ENCODE measurements at places on chromosomes 7 and 10. TPM values are rescaled to one million over a fixed set of nuclear protein-coding genes. Genes with fewer than 3 reads are reported as not detected.

DNA sequence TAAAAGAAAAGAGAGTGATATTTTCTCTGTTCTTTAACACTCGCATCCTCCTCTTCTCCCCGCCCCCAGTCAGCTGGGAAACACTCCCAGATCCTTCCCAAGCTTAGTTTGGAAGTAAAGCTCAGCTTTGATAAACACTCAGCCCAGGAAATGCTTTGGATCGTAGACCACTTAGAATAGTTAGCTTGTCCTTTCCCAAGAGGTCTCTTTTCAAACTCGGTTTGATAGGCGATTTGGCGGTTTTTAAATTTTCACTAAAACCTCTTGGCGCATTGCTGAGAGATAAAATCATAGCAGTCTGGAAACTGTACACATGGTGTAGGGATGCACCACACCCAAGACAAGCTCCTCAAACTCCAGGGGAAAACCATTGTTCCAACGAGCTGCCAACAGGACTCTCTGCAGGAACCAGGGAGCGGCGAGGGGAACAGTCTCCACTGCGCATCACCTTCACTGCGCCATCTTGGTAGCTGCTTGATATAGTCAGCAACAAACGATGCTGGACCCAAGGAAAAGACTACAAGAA lies 22.3 kb downstream of the SMURF1 start:
- no peak for DNase-seq

- DNase-seq = no peak
Observed at GRCh38 chr10:110804376-110804775, 67.4 kb upstream of the PDCD4 start.

DNA sequence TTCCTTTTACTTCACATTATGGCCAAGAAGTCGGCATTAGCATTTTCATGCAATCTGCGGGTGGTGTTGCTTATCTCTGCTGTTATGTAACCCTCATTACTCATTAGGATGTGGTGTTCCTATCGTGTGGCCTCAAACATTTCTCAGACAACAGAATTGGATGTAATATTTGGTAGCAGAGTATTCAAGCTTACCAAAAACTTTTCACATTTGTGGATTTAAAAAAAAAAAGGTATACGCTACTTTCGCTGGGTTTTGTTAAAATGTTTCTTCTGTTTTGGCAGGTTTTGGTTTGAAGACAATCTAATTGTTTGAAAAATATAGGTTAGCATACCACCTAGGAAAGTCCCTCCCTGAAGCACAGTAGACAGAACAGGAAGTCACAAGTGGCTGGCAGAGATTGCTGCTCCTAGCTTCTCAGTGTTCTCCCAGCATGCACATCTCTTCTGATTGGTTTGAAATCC lies 128.8 kb downstream of the GATA3 start:
- no peak for DNase-seq

GRCh38 chr10:91976317-91977051 lies 52.9 kb downstream of the BTAF1 start:
- no peak for DNase-seq

Gene GPR37
- 0.53 TPM for total RNA-seq

DNA sequence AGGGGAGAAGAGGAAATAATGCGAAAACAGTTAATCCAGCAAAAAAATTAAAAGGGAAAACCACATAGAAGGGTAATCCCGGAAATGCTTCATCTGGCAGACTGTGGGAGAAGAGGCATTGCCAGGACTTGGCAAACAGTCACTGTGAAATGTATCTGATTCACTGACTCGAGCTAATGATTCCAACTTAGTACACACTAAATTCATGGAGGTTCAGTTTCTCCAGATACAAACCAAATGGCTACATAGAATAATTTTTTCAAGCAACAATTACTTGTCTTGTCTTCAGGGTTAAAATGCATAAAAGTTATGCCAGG lies 36.4 kb downstream of the GDI2 start:
- DNase-seq = no peak

Gene SNCG
- 2.4 TPM for total RNA-seq

GRCh38 chr7:141158561-141158960 lies 84.7 kb downstream of the TMEM178B start:
- no peak for DNase-seq
